MG63 (cell line): ENCODE measurements at places on chromosomes 6 and 20. TPM values are rescaled to one million over a fixed set of nuclear protein-coding genes. Genes with fewer than 3 reads are reported as not detected.
A peak's percentile ranks its signal among the peaks of the same experiment; 100 is the strongest.

- DNase-seq = peak; percentile 42
Measured at GRCh38 chr20:62409931-62410745, 3.1 kb upstream of the CABLES2 start.

DNA sequence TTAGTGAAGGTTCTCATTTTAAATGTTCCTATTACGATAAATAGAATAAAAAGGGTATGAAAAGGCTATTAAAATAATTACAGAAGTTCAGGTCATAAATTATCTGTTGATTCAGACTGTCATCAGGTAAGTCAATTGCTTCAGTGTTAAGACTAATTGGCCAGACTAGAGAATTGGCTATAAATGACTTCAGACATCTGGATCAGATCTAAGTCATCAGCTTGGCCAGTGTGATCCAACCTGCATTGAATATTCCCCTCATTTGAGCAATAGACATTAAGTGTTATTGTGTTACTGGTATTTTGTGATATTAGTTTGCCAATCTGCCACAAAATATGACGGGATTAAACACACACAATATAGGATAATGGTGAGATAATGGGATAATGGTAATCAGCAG lies 377.6 kb upstream of the CITED2 start:
- no peak for DNase-seq

DNA sequence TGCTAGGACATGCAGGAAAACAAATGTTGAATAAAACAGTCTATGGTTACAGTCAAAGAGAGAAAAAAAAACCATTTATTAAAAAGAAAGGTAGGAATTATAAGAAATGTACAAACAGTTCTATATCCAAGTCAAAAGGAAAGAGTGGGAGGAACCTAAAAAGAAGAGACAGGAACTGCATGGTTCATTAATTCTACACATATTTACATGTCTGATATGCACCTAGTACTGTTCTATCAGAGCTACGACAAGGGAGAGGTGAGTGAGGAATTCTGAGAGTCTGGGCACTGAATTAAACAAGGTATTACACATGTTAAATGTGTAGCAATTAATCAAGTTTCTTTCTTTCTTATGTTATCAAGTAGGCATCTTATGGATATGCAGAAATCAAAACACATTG lies 41.9 kb downstream of the SYCP2 start:
- DNase-seq = no peak

DNA sequence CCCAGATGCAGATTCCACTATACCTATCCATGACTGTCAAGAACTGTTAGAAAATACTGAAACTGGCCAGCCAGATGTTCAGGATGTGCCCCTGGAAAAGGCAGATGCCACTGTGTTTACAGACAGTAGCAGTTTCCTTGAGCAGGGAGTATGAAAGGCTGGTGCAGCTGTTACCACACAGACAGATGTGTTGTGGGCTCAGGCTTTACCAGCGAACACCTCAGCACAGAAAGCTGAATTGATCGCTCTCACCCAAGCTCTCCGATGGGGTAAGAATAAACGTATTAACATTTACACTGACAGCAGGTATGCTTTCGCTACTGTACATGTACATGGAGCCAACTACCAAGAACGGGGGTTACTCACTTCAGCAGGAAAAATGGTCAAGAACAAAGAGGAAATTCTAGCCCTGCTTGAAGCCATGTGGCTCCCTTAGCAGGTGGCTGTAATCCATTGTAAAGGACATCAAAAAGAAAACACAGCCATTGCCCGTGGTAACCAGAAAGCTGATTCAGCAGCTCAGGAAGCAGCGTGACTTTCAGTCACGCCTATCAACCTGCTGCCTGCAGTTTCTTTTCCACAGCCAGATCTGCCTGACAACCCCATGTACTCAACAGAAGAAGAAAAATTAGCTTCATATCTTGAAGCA lies 459.7 kb upstream of the HTR1E start:
- no peak for DNase-seq

DNA sequence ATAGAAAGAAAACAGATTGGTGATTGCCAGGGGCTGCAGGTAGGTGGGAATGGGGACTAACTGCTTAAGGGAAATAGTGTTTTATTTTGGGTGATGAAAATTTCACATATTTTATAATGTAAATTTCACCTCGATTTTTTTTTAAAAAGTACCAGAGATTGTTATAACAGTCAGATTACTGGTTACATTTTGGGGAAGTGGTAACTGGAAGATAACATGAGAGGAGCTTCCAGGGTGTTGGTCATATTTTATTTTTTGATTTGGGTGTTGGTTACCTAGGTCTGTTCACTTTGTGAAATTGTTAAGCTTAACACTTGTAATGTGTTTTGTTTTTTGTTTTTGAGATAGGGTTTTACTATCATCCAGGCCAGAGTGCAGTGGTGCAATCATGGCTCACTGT lies 17.2 kb upstream of the CRIP3 start:
- no peak for DNase-seq

DNA sequence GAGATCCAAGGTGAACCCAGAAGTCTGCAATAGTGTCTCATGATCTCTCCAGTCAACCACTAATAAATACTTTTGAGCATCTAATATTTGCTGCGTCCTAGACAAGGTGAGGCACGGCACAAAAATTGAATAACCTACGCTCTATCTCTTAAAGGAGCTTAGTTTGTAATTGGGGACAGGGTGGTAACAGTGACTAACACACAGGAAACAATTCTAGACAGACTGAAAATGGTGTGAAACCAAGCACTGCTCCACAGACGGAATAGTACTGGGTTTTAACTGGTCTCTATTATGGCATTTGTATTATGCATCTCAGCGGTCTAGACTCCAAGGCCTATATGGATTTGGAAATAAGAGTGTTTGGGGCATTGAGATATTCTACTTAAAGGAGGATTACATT lies 120.1 kb downstream of the CLIC5 start:
- DNase-seq = no peak

DNA sequence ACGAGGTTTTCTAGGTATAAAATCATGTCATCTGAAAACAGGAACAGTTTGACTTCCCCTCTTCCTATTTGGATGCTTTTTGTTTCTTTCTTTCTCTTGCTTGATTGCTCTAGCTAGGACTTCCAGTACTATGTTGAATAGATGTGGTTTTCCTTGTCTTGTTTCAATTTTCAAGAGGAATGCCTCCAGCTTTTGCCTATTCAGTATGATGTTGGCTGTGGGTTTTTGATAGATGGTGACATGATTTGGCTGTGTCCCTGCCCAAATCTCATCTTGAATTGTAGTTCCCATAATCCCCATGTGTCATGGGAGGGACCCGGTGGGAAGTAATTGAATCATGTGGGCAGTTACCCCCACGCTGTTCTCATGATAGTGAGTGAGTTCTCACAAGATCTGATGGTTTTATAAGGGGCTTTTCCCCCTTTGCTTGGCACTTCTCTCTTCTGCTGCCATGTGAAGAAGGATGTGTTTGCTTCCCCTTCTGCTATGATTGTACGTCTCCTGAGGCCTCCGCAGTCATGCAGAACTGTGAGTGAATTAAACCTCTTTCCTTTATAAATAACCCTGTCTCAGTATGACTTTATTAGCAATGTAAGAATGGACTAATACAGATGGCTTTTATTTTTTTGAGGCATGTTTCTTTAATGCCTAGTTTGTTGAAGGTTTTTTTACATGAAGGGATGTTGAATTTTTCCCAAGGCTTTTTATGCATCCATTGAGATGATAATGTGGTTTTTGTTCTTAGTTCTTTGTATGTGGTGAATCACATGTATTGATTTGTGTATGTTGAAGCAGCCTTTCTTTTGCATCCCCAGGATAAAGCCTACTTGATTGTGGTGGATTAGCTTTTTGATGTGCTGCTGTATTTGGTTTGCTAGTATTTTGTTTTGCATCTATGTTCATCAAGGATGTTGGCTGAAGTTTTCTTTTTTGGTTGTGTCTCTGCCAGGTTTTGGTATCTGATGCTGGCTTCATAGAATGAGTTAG lies 239.1 kb downstream of the THBS2 start:
- DNase-seq = no peak

- DNase-seq = no peak
Measured at GRCh38 chr6:14910692-14911547, 334.9 kb upstream of the JARID2 start.

DNA sequence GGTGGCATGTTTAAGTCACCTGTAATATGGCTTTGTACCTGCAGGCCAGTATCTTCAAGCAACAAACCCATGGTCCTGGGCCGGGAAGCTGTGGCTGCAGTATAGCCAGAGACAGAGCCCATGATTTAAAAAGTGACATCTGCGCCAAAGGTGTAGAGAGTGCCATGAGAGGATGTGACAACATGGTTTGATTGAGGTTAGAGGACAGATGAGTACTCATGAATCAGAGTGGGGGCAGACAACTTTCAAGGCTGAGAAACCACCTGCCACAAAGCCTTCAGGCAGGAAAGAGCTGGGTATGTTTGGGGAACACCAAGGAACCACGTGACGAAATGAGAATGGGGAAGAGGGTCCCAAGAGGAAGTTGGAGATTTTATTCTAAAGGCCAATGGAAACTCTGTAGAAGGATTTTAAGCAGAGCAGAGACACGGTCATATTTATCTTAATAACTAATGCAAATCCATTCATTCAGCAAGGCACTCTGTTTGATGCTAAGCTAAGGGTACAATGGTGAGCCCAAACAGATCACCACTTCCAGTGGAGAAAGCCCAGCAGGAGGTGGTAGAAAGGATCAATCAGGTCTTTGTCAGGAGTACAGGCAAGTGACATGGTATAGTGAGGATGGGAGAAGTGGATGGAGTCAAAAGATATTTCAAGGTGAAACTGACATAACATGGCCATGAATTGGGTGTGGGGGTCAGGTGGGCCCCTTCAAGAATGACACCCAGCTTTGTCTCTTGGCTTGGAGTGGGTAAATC lies 3.4 kb upstream of the MICAL1 start:
- DNase-seq = no peak

- peak; percentile 32 for DNase-seq
Measured at GRCh38 chr6:100283285-100283684, 181.4 kb downstream of the SIM1 start.

- DNase-seq = peak; percentile 43
Measured at GRCh38 chr6:116010790-116011401, 49.8 kb downstream of the FRK start.

GRCh38 chr6:156131221-156131903 lies 645.8 kb upstream of the ARID1B start:
- DNase-seq = no peak

DNA sequence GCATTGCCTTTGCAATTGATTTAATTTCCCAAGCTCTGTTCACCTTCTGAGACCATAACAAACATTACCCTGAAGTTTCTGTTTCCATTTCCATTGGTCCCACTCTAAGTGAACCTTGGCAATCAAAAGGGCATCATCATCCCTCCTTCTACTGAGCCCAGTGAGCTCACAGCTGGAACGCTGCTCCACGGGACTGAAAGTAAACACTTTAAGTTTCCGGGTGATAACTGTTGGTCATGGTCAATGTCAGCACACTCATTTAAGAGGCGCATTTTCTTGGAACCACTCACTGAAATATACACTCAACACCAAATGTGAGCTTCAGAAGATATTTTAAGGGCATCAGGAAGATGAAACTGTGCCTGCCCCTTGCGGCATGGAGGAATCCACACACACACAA lies 37.1 kb upstream of the RPS6KA2 start:
- DNase-seq = peak; percentile 60

- no peak for DNase-seq
Measured at GRCh38 chr20:41776421-41776820, 158.2 kb upstream of the CHD6 start.

- DNase-seq = no peak
Measured at GRCh38 chr6:29916741-29917140, 25.6 kb upstream of the HLA-A start.

DNA sequence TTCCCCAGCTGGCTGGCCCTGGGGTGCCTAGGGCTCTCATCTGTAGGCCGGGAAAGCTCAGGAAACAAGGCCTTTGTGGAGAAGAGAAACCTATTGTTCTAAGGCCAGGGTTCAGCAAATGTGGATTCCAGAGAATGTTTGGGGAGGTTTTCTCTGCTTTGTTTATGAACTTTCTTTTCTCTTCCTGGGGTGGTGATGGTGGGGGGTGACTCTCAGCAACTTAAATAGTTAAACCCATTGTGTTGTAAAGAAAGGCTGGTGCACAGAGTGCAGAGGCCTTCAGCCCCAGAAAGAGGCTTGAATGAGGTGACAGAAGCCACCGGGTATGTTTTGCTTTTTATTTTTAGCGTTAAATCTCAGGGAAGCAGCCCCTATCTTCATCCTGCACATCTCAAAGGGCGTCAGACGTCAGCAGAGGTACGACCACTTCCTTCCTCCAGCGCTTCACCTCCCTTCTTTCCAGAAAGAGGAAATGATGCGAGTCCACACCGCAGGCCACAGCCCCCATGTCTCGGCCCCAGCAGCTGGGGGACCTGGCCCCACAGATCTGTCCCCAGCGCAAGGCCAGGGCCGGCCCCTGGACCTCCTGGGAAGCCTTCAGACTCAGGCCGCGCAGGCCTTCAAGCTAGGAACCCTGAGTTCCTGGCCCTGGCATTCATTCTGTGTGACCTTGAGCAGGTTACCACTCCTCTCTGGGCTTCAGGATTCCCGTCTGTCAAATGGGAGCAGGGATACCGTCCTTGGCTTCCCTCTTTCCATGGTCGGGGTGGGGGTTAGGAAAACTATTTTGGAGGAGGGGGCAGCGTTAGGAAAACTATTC lies 605 bp upstream of the PPP1R16B start:
- DNase-seq = no peak

DNA sequence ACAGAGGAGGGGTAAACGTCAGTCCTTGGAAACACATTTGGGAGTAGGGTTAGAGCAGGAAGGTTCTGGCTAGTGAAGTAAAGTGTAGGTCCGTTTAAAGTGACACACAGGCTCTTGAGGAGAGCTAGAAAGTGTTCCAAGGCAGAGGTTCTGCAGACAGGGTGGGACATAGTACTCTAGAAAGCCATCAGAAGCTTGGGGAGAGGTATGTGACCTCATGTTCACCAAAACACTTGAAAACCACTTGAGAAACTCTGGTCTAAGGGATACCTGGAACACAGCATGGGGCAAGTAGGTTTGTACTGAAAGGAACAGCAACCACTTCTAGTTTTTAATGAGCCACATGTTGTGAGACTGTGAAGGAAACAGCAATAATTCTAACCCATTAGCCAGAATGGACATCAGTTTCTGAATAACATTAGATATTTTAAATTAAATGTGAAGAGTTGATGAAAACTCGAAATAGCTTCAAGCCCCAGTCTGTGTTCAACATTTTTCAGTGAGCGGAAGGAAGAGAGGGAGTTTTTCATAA lies 49.0 kb downstream of the SOBP start:
- no peak for DNase-seq

The SPATS1 gene
- total RNA-seq = not detected in 2 replicates

The EEF1A2 gene
- 62.5 and 113 TPM in 2 replicates for total RNA-seq

The MDFI gene
- total RNA-seq = not detected in 2 replicates

The KIF25 gene
- not detected in 2 replicates for total RNA-seq

The MRAP2 gene
- 3.1 and 3.5 TPM in 2 replicates for total RNA-seq

The GGT7 gene
- total RNA-seq = 0.12 and 3.4 TPM in 2 replicates

The ATP6V1G2 gene
- total RNA-seq = 2.1 and 3.4 TPM in 2 replicates

The PPP1R3G gene
- 0.16 TPM in 1 of 2 replicates, not detected in the other for total RNA-seq

The PPP1R14C gene
- total RNA-seq = 3.3 and 3.6 TPM in 2 replicates

The MAP7 gene
- not detected in 2 replicates for total RNA-seq

The DLK2 gene
- 1.5 TPM in 1 of 2 replicates, not detected in the other for total RNA-seq

The ADGRF5 gene
- total RNA-seq = not detected in 2 replicates

The NCOA6 gene
- total RNA-seq = 2.1 and 2.4 TPM in 2 replicates

The SLC32A1 gene
- not detected in 2 replicates for total RNA-seq

The SLC22A16 gene
- not detected in 2 replicates for total RNA-seq
